Cardiac muscle cell (in vitro differentiated cells and primary cell): ENCODE measurements at places on chromosomes 11 and 22.

GRCh38 chr22:47597041-47597440 lies 834.6 kb downstream of the TBC1D22A start:
- no peak for DNase-seq

- peak; percentile 90 for DNase-seq
These were observed 12.6 kb downstream of the SERPIND1 start for GRCh38 chr22:20786536-20786979.

GRCh38 chr11:126841999-126842398 lies 158.6 kb downstream of the KIRREL3 start:
- DNase-seq = no peak

DNA sequence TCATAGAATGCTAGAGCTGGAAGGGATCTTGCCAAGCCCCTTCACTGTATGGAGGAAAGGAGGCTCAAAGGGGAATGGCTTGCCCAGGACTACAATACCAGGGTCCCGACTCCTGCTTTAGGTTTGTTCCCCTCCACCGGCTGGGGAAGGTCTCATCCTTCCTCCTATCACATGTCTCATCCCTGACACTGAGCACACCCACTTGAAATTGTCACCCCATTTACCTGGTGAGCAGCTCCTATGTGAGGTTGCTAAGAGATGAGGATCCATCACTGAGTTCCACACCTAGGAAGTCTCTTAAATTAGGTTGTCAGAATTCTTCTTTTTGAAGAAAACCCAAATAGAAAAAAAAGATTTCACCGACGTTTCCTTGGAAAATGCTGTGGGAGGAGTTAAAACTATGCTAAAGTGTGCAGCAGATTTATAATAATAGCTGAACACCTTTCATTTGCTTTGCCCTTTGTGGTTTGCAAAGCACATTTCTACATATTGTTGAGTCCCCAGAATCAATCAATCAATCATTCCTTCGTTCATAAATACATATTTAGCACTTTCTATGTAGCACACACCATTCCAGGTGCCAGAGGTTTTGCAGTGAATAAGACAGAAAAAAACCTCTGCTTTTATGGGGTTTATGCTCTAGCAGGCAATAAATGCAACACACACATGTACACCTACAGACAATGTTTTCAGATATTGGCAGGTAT lies 91.7 kb downstream of the TENM4 start:
- DNase-seq = no peak

DNA sequence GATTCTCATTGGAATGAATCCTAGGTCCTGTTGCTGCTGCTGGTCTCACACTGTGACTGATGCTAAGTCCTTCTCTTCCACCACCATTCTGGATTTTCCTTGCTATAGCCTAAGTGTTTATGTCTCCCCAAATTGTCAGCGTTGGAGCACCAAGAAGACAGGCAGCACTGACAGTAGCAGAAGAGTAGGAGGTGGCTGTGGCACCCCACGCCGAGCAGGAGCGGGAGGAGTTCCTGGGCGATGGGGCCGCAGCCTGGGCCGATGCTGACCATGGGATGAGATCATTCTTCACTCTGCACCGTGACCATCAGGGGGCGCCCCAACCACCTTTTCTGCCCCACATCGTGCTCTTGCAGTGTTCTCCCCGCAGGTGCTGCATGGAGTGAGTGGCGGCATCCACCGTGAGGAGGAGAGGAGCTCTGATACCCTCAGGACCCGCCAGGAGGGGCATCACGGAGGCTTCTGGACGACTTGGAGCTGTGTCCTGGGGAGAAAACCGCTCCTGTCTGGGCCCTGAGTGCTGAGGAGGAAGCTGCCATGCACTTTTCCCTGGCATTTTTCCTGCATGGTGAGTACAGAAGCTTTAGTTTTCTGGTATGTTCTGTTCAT lies 57.0 kb downstream of the LRRC74B start:
- peak; percentile 70 for DNase-seq

DNA sequence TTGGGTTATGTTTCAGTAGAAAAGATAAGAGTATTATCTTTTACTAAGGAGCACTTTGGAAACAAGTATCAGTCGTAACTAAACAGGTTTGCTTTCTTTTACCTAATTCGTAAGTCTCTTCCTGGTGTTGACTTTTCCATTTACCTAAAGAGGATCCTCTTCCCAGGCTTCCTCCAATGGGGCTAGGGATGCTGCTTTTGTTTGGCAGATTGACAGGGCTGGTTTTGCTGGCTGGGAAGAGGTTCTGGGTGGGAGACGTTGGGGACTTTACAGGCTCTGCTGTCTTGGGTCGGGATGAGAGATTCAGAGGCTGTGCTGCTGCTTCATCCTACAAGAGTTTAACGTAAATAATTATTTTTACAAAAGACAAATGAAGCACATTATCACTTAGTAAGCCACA lies 306.7 kb downstream of the SOX6 start:
- DNase-seq = no peak

GRCh38 chr11:56950510-56950909 lies 38.2 kb upstream of the OR5AK2 start:
- DNase-seq = no peak

- no peak for DNase-seq
These were observed 19.6 kb downstream of the ELP4 start for GRCh38 chr11:31529189-31529588.

DNA sequence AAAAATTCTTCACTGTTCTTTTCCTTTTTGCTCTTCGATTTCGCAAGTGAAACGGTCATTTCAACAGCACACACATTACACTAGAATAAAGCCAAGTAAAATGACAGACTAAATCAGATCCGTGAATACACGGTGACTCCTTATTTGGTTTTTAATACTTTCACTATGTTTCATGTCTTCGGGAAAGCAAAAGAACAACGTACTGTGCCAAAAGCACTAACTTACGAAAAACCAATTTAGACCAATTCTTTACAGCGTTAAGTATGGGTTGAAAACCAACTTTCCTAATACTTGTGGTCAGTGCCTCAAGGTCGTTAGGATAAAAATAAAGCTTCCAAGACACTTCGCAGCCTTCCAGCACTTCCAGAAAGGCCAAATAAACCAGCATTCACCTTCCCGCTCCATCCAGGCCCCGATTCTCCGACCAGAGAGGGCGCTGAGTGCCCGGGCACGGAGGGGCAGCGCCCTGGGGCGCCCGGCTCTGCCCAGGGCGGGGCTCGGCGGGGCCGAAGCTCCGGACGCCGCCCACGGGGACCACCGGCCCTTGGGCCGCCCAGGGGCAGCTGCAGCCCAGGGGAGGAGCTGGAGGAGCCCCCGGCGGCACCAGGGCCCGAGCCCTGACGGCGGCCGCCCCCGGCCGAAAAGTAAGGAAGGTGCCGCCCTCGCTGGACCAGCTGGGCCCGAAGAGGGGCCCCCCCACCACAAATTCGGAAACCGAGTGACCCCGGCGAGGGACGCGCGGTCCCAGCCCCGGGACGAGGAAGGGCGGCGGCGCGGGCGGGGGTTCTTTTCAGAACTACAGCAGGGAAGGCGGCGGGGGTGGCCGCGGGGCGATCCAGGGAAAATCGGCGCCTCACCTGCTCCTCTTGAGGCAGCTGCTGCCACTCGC lies 499 bp downstream of the ATL3 start:
- peak; percentile 62 for DNase-seq

- DNase-seq = no peak
These were observed 8.7 kb downstream of the CSF2RB start for GRCh38 chr22:36922105-36922608.

DNA sequence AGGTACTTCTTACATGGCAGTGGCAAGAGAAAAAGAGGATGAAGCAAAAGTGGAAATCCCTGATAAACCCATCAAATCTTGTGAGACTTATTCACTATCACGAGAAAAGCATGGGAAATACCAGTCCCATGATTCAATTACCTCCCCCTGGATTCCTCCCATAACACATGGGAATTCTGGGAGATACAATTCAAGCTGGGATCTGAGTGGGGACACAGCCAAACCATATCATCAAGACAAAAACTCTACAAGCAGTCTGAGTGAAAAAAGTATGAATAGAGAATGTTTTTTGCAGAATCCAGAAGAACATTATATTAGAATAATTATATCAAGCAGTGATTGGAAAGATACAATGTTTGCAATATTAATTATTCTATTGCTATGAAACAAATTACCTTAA lies 893.7 kb downstream of the FAM181B start:
- DNase-seq = no peak

DNA sequence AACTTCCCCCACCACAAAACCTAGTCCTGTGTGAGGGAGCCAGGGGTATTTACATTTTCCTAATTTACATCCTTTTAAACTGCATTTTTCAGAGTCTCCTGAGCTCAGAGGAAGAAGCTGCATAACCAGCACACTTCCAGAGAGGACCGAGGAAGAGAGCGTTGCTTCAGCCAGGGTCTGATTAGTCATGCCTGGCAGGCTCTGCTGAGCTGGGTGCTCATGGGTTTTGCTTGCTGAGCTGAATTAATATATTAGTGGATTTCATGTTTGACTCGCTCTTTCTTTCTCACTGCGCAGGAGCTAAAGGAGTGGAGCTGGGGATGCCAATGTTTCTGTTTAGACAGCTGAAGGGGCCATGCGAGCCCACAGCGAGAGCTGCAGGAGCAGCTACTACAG lies 539.3 kb upstream of the B3GAT1 start:
- DNase-seq = peak; percentile 69

DNA sequence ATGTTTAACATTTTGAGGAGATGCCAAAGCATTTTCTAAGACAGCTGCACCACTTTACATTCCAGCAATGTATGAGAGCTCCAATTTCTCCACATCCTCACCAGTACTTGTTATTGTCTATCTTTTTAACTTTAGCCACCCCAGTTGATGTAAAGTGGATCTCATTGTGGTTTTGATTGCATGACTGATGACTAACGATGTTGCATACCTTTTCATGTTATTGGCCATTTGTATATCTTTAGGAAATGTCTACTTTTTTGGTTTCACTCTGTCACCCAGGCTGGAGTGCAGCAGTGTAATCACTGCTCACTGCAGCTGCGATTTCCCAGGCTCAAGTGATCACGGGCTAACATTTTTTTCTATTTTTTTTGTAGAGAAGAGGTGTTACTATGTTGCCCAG lies 8.9 kb downstream of the TTC28 start:
- no peak for DNase-seq

DNA sequence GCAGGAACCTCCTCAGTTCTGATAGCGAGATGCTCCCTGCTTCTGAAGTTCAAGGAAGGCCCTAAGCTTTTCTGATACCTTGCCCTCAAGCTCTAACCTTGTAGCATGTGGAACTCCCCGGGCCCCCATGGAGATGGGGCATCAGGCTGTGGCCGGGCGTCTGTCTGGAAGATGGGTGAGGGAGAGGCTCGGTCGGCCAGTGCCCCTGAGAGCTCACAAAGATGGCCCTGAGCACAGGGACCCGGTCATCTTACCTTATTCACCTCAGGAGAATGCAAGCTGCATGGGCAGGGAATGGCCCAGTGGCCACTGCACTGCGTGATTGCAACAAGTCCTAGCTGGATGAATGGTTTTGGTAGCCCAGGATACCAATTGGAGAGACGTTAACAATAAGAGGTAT lies 830.3 kb downstream of the TBC1D22A start:
- DNase-seq = no peak

DNA sequence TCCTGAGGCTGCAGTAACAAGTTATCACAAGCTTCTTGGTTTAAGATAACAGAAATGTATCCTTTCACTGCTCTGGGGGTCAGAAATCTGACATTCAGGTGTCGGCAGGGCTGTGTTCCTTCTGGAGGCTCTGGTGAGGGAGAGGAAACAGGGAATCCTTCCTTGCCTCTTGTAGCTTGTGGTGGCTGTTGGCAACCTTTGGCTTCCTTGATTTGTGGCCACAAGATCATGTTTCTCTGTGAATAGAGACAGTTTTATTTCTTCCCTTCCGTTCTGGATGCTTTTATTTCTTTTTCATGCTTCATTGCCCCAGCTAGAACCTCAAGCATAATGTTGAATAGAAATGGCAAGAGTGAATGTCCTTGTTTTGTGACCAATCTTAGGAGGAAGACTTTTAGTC lies 44.0 kb downstream of the MPPED1 start:
- DNase-seq = no peak

GRCh38 chr11:116513278-116513823 lies 259.4 kb downstream of the BUD13 start:
- DNase-seq = no peak

GRCh38 chr11:100757646-100758045 lies 70.6 kb downstream of the ARHGAP42 start:
- DNase-seq = no peak

GRCh38 chr11:10622957-10623791 lies 54.7 kb upstream of the LYVE1 start:
- DNase-seq = no peak

GRCh38 chr11:102427068-102427467 lies 25.5 kb downstream of the TMEM123 start:
- no peak for DNase-seq

GRCh38 chr11:826836-827145 lies 928 bp upstream of the CRACR2B start:
- no peak for DNase-seq

- no peak for DNase-seq
These were observed 135.2 kb upstream of the NCAM1 start for GRCh38 chr11:112826026-112826425.
